ENCODE measurements at places on chromosomes 3 and 15. TPM values are rescaled to one million over a fixed set of nuclear protein-coding genes. Genes with fewer than 3 reads are reported as not detected.

MYO5C gene
- total RNA-seq, result 8.6 TPM

STAB1 gene
- total RNA-seq, result 43.0 TPM

NSMCE3 gene
- 3.3 TPM for total RNA-seq

GRCh38 chr15:63401078-63401477, 19.4 kb upstream of the CA12 start:
- H3K4me3 ChIP-seq, result no peak overlapping the region
- H3K4me1 ChIP-seq, result peaks cover 1% of the 10 kb centered on the region
- H3K27me3 ChIP-seq, result no peaks in the 10 kb centered on the region
- no peak for DNase-seq
- no peaks in the 10 kb centered on the region for H3K36me3 ChIP-seq

DNA sequence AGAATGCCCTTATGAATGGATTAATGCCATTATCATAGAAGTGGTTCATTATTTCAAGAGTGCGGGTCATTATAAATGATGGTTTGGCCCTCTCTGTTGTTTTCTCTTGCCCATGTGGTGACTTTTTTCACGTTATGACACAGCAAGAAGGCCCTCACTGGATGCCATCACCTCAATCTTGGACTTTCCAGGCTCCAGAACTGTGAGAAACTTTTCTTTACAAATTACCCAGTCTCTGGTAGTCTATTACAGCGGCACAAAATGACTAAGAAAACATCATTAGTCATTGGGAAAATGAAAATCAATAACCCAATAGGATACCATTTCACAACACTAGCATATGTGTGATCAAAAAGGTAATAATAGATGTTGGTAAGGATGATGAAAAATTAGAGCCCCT, 119.0 kb upstream of the LPP start:
- H3K4me3 ChIP-seq, result no peak overlapping the region
- peaks cover 25% of the 10 kb centered on the region for H3K4me1 ChIP-seq
- no peaks in the 10 kb centered on the region for H3K36me3 ChIP-seq
- no peak overlapping the region for H3K27ac ChIP-seq

DNA sequence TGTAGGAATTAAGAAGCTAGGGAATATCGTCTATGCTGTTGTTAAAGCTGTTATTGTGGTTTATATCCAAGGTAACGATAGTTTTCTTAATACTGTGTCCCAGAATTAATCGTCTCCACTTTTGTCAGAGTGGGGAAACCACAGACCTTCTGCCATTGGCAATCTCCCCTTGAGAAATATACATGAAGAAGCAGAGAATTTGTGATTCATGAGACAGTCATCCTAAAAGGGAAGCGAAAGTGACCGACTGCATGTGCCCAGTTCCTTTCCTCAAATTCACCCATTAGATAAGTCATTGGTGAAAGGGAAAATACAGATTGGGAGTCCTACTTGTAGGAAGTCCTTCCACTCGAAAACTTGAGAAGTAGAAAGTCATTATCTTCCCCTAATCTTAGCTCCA, 26.6 kb downstream of the DIPK2A start:
- H3K4me1 ChIP-seq, result no peaks in the 10 kb centered on the region
- no peak for DNase-seq
- no peak overlapping the region for H3K27ac ChIP-seq
- H3K27me3 ChIP-seq, result no peaks in the 10 kb centered on the region

GRCh38 chr3:38690185-38690584, 40.7 kb upstream of the SCN5A start:
- no peaks in the 10 kb centered on the region for H3K36me3 ChIP-seq
- H3K27me3 ChIP-seq, result no peaks in the 10 kb centered on the region
- H3K27ac ChIP-seq, result no peak overlapping the region
- no peaks in the 10 kb centered on the region for H3K4me1 ChIP-seq

GRCh38 chr3:5231487-5231886, 44.0 kb downstream of the EDEM1 start:
- no peak overlapping the region for H3K27ac ChIP-seq
- DNase-seq, result no peak
- no peaks in the 10 kb centered on the region for H3K27me3 ChIP-seq
- H3K4me1 ChIP-seq, result no peaks in the 10 kb centered on the region
